ENCODE measurements at places on chromosomes 12 and 14.
A peak's percentile ranks its signal among the peaks of the same experiment; 100 is the strongest.

- no peak for ATAC-seq
Observed at GRCh38 chr12:108414021-108414420, 74.9 kb upstream of the CMKLR1 start.

- ATAC-seq: peak; percentile 26
Observed at GRCh38 chr14:77375973-77376770, 722 bp downstream of the TMED8 start.

GRCh38 chr14:72945356-72946027 lies 19.2 kb downstream of the DCAF4 start:
- no peak for ATAC-seq

- ATAC-seq: no peak
Observed at GRCh38 chr12:10718279-10718821, 4.8 kb downstream of the YBX3 start.

- ATAC-seq: peak; percentile 64
Observed at GRCh38 chr14:56487090-56487667, 92.4 kb upstream of the TMEM260 start.

DNA sequence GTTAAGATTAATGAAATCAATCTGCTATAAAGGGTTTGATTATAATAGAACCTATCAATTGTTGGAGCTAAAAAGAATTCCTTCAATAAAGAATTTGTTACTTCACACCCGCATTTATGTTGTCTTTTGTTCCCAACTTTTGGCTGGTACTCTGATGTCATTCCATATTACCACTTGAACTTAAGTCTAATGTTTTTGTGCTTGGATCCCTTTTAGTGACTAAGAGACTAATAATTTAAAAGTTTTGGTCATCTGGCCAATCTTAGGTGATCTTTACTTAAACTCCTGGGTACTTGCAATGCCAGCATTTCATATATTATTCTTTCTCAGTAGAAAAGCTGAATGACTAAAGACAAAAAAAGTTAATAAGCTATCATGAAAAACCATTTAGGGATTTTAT lies 113.0 kb downstream of the TMEM30B start:
- ATAC-seq: no peak

- ATAC-seq: peak; percentile 61
Observed at GRCh38 chr12:91138337-91138920, 27.1 kb upstream of the LUM start.

- no peak for ATAC-seq
Observed at GRCh38 chr12:57142727-57143126, 4.7 kb downstream of the LRP1-AS start.

DNA sequence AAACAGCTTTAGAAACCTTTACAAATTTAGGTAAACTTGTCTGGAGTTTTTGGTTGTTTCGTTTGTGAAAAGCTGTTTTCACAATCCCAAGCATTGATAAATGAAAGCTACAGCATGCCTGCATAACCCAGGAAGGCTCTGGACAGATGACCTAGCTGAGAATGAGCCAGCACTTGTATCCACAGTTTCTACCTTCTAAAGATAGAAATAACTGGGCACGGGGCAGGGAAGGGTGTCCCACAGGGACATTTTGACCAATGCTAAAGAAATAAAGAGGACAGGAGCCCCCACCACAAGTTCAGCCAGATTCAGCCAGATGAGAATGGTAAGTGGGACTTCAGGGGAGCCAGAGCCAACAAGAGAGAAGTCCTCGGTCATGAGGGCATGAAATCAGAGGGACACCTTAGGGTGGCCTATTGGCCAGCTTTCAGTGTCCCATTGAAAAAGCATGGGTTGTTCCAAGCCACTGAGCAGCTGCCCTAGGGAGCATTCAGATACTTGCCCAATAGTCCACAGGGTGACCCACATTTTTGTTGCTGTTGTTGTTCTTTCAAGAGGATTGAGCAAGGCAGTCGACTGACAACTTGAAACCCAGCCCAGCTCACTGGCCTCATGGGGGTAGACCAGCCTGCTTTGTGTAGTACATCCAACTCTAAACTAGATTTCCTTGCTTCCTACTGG lies 140.3 kb upstream of the NUDT4 start:
- ATAC-seq: no peak

- ATAC-seq: no peak
Observed at GRCh38 chr12:96396914-96397313, 3.3 kb downstream of the CDK17 start.

DNA sequence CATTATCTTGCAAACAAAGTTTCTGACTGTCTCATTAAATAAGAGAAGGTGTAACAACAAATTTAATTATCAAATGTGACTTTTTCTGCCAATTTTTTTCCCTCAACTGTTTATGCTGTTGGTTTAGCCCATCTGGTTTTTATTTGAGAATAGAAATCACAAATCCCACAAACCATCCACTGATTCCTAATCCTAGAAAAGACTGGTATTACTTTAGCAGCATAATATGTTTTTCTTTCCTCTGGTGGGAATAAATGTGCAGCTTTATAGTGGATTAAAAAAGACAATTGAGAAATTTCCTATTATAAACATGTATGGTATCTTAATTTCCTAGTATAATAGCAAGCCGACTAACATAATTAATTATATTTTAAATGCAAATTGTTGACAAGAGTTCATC lies 257.9 kb upstream of the FOXN3 start:
- ATAC-seq: peak; percentile 43

DNA sequence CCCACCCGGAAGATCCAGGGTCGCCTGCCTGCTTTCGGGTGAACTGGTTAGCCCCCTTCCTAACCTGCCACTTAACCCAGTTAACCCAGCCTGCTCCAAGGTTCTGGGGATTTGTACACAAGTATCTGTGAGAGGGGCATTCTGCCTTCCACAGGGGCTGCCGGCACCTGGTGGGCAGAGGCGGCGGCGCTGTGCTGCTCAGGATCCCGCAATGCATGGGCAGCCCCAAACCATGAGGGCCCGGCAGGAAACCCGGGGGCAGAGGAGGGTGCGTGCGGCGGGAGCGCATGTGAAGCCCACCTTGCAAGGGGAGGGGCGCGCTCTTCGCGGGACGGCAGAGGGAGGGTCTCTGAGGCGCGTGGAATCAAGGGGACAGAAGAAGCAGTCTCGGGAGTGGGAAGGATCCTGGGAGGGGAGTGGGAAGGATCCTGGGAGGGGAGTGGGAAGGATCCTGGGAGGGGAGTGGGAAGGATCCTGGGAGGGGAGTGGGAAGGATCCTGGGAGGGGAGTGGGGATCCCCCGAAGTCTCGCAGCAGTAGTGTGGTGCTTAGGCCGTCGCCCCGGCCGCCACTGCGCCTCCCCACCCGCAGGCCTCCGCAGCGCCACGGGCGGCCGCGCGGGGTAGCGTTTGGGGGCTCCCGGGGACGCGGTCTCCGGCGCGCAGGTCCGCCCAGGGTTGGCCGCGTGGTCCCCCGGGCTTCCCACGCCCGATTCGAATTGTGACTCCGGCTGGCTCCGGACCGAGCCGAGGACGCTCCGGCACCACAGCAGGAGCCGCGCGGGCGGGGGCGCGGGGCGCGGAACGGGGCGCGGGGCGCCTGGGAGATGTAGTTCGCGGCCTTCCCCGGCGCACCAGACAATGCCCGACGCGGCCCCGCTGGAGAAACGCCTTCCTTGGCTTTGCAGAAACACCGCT lies 4.9 kb upstream of the MTA1 start:
- peak; percentile 88 for ATAC-seq

GRCh38 chr14:71686677-71687076 lies 245.6 kb upstream of the RGS6 start:
- ATAC-seq: peak; percentile 69

- no peak for ATAC-seq
Observed at GRCh38 chr12:122847921-122848421, 12.7 kb downstream of the HIP1R start.

DNA sequence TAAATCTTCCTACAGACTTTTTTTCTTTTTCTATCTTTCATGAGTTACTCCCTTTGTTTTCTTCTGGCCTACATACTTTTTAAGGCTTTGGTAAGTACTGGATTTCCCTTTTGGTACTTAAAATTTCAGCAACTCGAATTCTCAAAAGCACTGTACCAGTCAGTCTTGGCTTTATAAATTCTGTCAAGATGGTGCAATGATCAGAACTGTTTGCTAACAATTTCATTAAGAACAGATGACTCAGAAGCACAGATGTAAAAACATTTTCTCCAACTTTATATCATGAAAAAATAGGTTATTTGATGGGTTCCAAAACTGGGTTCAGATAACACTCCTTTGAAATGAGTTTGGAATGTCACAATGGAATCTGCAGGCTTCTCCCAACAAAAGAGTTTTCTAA lies 1961.8 kb upstream of the FLRT2 start:
- ATAC-seq: no peak

- ATAC-seq: no peak
Observed at GRCh38 chr12:29389295-29389919, 8.4 kb upstream of the ERGIC2 start.

DNA sequence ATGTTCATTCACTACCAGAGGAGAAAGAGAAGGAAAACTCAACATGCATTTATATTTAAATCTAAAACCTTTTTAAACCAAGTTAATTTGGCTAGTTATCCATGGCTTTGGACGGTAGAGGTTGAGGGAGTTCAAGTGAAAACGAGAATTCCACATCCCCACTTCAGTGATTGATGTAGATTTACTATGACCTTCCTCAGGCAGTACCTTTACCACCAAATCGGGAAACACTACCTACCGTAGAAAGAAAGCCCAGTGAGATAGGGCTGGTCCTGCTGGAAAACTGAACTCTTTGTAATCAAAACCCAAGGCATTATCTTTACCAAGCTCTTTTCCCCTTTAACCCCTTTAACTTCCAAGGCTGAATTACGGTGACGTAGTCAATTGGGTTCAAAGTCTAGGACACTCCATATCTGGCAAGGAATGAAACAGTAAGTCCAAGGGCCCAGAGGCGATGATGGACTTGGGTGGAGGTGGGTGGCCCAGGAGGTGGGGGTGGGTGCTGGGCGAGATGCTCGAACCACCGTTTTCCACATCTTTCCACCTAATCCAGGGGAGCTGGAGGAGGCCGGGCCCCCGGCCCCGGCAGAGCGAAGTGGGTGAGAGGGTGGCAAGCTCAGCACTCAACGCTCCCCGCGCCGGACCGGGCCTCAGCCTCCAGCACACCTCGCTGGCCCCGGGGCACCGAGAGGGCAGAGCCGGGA lies 618 bp downstream of the SEC23A start:
- peak; percentile 59 for ATAC-seq

DNA sequence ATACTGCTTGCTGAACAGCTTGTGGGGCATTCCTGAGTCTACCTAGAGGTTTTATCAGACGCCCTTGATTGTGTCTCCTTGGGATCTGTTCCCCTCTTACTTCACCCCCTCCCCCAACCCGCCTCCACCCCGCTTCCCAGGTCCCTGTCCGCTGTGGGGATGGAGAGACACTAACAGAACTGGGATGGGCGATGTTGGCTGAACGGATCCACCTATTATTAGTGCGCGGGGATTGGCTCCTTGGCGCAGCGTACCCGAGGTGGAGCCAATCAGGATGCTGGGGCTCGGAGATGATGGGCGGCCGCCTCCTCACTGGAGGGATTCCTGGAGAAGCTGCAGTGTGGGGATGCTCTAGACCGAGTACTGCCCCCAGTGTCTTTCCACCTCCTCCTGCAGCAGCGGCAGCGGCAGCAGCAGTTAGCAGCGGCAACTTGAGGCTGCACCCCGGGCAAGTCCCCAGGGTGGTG lies at the start of gene SYT1:
TSS of gene SYT1 (plus strand) at position 372 of the 467 bp plus-strand sequence.
- ATAC-seq: peak; percentile 94

- no peak for ATAC-seq
Observed at GRCh38 chr14:69692594-69692993, 74.3 kb upstream of the SRSF5 start.

DNA sequence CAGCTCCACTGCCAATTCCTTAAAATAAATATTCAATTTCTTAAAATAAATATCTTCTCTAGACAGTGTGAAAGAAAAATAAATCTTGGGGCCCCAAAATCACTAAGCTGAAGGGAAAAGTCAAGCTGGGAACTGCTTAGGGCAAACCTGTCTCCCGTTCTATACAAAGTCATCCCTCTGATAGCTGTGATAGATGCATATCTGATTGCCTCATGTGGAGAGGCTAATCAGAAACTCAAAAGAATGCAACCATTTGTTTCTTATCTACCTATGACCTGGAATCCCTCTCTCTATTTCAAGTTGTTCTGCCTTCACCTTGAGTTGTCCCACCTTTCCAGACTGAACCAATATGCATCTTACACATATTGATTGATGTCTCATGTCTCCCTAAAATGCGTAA lies 889.8 kb downstream of the TRHDE start:
- no peak for ATAC-seq

DNA sequence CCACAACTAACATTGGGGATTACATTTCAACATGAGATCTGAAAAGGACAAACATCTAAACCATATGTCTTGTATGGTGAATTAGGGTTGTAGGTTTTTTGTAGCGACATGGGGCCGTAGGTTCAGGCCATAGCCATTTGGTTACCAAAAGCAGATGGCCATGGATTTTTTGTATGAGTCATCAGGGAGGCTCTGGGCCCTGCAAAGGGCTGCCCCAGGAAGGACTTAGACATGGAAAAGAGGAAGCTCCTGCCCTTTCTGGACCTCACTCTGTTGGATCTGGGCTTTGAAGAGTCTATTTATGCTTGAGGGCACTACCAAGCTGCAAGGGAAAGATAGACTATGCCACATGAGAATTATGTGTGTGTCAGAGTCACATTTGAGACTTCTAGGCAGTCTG lies 89.3 kb upstream of the DHRS4 start:
- no peak for ATAC-seq

- no peak for ATAC-seq
Observed at GRCh38 chr12:132814232-132814631, 14.4 kb downstream of the GOLGA3 start.

GRCh38 chr14:82224610-82225009 lies 691.0 kb upstream of the SEL1L start:
- no peak for ATAC-seq

- ATAC-seq: no peak
Observed at GRCh38 chr12:77938301-77938700, 107.6 kb downstream of the NAV3 start.

GRCh38 chr14:64060648-64061096 lies 207.9 kb downstream of the SYNE2 start:
- ATAC-seq: peak; percentile 68

- no peak for ATAC-seq
Observed at GRCh38 chr12:1403417-1403816, 191.0 kb downstream of the FBXL14 start.

GRCh38 chr12:57755454-57756372 lies 810 bp downstream of the MARCHF9 start:
- no peak for ATAC-seq

DNA sequence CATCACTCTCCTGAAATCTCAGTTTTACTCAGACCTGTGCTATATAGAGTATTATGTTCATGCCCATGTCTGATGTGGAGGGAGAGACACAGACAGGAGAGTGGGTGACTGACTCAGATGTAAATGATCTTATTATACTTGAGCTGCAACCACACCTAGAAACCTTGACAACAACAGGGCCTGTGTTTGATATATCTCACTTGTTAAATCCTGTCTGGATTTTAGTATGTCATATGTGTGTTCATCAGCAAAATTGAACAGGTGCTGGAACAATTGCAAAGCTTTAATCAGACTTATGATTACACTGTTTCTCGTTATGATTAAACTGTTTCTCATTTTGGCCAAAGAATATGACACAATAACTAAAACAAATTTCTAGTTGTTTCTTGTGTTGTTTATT lies 37.7 kb downstream of the DIP2B start:
- peak; percentile 82 for ATAC-seq

All from SK-N-SH treated with all-trans-retinoic acid at 6 μM for 48 hours (cell line).